ENCODE measurements at places on chromosomes 16 and 17.
A peak's percentile ranks its signal among the peaks of the same experiment; 100 is the strongest.

DNA sequence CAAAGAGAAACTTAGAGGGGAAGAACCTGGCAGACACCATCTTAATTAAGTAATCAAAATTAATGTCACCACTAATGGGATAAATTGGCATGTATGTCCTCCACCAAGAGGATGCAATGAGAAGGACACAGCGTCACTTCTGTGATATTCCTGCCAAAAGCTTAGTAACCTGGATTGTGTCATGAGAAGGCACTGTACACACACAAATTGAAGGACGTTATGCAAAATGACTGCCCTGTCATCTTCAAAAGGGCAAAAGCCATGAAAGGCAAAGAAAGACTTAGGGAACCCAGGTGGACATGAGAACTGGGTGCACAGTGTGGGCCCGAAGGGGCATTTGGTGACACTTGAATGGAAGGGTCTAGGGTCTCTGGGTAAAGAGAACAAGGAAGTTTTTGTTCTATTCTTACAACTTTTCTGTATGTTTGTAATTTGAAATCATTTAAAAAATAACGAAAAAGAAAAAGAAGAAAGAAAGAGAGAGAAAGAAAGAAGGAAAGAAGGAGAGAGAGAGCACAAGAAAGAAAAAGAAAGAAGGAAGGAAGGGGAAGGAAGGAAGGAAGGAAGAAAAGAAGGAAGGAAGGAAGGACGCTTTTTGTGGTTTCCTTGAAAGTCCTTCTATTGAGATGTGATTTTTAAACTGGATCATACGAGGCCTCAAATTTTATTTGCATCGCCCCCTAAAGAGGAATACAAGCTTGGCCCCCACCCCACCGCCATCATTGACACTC, 4.0 kb upstream of the APOH start:
- DNase-seq, result no peak

GRCh38 chr17:46984892-46985291, 5.8 kb upstream of the RPRML start:
- no peak for DNase-seq

- DNase-seq, result peak; percentile 54
Observed at GRCh38 chr17:16973760-16974540, 2.0 kb upstream of the TNFRSF13B start.

DNA sequence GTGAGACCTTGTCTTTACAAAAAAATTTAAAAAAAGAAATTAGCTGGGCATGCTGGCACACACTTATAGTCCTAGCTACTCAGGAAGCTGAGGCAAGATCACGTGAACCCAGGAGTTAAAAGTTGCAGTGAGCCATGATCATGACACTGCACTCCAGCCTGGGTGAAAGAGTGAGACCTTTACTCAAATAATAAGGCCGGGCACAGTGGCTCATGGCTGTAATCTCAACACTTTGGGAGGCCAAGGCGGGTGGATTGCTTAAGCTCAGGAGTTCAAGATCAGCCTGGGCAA, 11.5 kb upstream of the RIPOR1 start:
- DNase-seq, result peak; percentile 42

DNA sequence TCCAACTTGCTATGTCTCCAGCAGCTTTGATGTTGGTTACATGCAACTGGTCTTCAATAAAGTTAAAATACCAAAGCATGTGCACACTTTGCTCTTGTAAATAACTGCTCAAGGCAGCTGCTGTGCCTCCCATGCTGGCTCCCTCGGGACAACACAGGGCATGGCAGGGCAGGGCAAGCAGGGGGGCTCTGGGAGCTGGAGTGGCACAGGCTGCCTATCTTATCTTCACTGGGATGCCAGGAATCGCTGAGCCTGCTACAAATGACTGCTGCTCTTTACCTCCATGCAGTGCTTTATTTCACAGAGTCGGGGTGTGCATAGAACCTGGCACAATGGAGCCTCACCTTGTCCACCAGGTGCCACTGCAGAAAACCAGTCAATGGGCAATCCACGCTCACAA, 21.8 kb downstream of the PEMT start:
- no peak for DNase-seq

GRCh38 chr17:60361889-60362288, 30.0 kb downstream of the USP32 start:
- no peak for DNase-seq

GRCh38 chr17:62996221-62996620, 30.2 kb downstream of the TANC2 start:
- no peak for DNase-seq

- DNase-seq, result no peak
Observed at GRCh38 chr17:1158879-1159278, 20.9 kb downstream of the ABR start.

GRCh38 chr17:66963521-66963908, 992 bp upstream of the CACNG4 start:
- no peak for DNase-seq

DNA sequence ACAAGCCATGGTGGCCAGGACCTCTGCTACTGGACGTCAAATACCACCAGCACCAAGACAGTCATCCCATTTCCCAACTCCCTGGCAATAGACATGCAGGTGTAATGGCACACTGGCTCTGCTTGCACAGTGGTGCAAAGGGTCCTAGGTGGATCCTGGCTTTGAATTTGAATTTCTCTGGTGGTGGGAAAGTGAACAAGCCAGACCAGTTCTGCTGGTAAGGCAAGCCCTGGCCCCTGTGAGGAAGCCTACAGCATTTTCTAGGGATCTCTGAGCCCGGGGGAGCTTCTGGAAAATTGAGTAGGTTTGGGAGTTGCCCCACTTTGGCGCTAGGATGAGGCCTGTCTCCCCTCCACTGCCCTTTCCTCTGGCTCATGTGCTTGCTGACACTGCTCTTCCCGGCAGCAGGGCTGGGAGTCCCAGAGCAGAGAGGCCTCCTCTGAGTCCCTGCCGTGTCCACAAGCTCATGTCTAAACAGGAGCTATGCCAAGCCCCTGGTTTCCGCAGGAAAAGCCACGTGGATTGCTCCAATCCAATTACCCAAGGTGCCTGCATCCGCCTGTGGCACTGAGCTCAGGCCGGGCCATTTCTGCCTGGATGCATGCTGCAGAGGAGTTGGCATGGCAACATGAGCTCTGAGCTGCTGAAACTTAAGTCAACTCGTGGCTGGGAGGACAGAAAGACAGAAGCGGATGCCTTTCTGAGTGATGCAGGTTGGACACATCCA, 67.0 kb downstream of the PRMT7 start:
- no peak for DNase-seq

DNA sequence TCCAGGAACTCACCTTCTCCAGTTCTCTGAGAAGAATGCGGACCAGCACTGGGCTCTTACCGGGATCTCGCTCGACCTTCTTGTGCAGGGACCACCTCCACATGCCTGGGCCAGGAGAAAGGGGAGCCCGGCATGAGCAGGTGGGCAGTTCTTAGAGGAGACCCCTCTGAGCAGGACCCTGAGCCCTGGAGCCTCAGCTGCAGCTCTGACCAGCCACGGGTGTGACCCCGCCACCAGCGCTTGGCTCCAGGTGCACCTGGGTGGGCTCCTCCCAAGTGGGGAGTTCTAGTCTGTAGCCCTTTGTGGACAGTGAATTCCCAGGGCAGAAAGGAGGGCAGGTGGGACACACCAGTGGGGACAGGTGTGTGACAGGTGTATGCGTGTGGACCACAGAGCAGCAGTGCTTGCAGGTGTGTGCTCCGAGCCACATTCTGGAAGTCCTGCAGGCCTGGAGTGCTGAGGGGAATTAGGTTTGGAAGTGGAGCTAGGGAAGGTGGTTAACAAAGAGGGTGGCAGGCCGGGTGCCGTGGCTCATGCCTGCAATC, 28.9 kb downstream of the PIK3R6 start:
- no peak for DNase-seq

DNA sequence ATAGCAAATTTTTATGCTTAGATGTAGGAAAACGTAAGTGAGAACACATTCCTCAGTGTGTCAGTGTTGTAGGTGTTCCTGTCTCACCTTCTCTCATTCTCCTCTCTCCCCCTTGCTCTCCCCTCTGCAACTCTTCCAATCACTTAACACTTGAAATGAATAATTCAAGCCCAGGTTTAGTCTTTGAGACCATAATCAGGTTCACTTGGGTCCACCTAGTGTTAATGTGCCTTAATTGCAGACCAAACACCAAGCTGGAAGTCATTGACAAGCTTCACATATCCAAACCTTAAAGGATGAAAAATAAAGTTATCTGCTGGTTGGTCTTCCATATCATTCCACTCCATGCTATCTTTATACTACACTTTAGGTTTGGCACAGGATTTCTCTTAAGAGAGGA, 37.0 kb downstream of the STXBP4 start:
- DNase-seq, result peak; percentile 40

GRCh38 chr16:29820271-29820701, at the start of gene MVP:
TSS of gene MVP (plus strand) at chr16:29820462. CDS start at chr16:29830550, 10,088 bp downstream.
- peak; percentile 72 for DNase-seq

DNA sequence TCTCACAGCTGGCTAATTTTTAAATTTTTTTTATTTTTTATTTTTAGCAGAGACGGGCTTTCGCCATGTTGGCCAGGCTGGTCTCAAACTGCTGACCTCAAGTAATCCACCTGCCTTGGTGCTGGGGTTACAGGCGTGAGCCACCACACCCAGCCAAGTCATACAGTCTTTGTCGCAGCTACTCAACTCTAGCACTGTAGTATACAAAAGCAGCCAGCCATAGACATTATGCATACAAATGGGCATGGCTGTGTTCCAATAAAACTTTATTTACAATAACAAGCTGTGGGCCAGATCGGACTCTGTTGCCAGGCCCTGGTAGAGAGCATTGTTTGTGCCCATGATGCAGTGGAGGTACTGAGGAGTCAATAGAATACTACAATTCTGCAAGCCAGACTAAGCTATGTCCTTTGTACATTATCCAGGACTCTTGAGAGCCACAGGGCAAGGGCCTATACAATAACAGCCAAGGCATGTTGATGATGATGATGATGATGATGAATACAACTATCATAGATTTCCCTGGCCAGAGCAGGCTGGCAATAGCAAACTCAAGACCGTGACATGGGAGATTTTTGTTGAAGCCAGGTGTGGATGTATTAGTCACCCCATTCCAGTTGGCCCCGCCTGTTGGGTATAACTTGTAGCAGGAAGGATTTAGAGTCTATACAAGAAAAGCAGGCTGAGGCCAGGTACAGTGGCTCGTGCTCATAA, 101.8 kb downstream of the MYH11 start:
- DNase-seq, result no peak

GRCh38 chr17:73121506-73121905, 29.0 kb upstream of the SLC39A11 start:
- no peak for DNase-seq

DNA sequence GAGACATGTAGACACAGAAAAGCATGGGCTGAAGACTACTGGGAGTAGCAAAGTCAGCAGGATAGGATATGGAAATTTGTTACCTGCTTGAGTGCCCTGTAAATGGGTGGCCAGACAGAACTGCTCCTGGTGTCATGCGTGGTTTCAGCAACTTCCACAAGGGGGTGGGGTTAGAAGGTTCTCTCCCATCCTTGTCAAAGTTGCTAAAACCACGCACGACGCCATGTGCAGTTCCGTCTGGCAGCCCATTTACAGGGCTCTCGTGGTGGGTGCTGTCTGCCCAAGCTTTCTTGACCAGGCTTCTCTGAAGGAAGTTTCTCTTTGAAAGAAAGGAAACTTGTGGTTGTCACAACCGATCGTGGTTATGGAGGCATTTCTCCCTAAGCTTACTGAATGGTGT, 6.9 kb upstream of the DBNDD1 start:
- no peak for DNase-seq

- no peak for DNase-seq
Observed at GRCh38 chr16:1651974-1652312, 26.1 kb upstream of the JPT2 start.

GRCh38 chr17:3547628-3548027, 10.0 kb downstream of the TRPV3 start:
- DNase-seq, result no peak
